ENCODE measurements at places on chromosomes 2 and 18.

DNA sequence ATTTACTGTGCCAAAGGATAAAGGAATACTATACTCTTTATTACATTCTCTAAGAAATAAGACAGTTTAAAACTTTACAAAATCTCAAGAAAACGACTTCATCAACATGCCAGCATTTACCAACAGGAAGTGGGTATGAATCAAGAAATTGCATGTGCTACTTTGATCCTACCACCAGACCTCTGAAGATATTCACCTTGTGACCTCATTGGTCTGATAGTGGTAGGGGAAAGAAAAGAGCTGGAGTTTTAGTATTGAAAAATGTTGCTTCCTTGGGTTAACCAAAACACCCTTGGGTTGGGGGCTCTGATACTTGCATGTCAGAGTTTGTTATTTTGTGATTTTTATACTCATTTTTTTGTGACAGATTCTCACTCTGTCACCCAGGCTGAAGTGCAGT, 84.1 kb upstream of the LPIN2 start:
- no peak for DNase-seq

- DNase-seq, result no peak
Observed at GRCh38 chr18:34492652-34493051, 217.4 kb upstream of the DTNA start.

DNA sequence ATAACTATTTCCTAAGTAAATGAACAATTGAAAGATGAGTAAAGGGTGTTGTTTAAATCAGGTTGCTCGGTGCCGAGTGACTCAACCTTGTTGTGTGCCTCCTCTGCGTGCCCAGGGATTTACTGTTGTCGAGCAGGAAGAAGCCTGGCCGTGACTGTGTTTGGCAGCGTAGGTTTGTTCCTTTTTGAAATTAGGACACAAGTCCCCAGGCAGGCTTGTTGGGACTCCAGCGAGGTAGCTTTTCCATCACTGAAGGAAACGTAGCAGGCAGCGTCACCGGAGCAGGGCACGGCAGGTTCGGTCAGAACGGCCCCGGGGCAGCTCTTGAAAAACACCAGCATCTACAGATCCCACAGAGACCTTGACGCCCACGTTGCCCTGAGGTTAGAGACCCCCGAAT, 48.6 kb downstream of the TMEM18 start:
- DNase-seq, result no peak

DNA sequence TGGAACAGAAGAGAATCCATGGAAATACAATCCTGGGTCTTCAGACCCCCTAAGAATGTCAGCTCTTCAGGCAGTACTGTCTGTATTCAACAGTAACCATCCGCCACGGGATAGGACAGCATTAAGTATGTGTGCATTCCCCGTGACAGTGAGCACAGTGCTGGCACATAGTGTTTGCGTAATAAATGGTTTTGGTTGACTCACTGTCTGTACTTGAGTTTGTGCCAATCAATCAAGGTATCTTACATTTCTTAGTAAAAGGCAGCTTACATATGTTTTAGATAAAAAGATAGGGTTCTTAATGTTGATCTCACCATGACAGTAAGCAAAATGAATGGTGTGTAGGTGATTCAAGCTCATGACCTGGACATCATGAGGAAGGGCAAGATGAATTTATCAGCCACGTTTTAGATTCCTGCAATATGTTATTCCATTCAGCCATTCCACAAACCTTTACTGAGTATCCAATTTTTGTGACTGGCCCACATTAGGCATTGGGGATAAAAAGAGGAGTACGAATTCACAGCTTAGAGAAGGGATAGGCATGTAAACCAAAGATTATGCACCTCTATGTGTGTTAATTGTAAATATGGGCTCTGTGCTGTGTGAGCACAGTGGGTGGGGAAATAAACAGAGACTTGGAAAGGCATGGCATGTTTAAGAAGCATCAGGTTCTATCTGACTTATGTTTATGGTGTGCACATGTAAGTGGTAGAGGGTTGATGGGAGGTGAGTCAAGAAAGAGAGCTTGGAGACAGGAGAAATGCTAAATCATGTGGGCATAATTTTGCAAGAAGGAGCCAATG, 258.8 kb downstream of the SLC8A1 start:
- no peak for DNase-seq

DNA sequence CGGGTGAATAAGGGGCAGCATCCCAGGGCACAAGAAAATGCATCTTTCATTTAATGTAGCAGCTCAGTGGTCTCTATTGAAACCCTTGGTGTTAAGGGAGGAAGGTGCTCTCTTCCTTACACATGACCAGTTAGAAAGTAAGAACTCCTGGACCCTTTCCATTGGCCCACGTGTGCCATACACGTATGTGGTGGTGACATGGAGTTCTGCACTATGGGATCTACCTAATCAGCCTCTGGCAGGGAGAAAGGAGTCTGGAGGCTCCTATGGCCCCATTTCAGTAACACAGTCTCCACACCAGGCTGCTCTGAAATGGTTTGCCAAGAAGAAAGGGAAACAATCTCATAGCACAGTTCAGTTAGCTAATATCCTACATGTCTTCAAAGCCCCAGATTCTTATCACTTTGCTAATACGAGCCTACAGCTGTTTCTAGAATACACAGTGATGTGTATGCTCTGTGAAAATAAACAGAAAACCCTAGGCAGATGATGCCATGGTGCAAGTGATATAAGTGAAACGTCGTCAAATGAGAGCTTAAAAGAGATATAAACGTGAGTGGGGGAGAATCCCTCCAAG, 7.0 kb downstream of the EFEMP1 start:
- no peak for DNase-seq

DNA sequence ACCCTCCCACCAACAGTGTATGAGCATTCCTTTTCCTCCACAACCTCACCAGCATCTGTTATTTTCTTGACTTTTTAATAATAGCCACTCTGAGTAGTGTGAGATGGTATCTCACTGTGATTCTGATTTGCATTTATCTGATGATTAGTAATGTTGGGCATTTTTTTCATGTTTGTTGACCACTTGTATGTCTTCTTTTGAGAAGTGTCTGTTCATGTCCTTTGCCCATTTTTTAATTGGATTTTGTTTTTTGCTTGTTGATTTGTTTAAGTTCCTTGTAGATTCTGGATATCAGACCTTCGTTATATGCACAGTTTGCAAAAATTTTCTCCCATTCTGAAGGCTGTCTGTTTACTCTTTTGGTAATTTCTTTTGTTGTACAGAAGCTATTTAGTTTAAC, 59.1 kb downstream of the SP100 start:
- DNase-seq, result no peak

GRCh38 chr2:226234187-226234586, 565.4 kb downstream of the IRS1 start:
- DNase-seq, result no peak

GRCh38 chr18:34957119-34957863, 83.9 kb upstream of the MAPRE2 start:
- no peak for DNase-seq

- DNase-seq, result no peak
Observed at GRCh38 chr2:774436-774835, 97.2 kb upstream of the TMEM18 start.

All from stimulated activated naive CD8-positive, alpha-beta T cell treated with anti-CD3 and anti-CD28 coated beads, Interleukin-15, Interleukin-2, amounts not matched to agents 100 U/mL and 50 U/mL, for 24 hours (primary cell).